Stromal cell of bone marrow (primary cell): ENCODE measurements at places on chromosomes 3 and 15.
A peak's percentile ranks its signal among the peaks of the same experiment; 100 is the strongest.

DNA sequence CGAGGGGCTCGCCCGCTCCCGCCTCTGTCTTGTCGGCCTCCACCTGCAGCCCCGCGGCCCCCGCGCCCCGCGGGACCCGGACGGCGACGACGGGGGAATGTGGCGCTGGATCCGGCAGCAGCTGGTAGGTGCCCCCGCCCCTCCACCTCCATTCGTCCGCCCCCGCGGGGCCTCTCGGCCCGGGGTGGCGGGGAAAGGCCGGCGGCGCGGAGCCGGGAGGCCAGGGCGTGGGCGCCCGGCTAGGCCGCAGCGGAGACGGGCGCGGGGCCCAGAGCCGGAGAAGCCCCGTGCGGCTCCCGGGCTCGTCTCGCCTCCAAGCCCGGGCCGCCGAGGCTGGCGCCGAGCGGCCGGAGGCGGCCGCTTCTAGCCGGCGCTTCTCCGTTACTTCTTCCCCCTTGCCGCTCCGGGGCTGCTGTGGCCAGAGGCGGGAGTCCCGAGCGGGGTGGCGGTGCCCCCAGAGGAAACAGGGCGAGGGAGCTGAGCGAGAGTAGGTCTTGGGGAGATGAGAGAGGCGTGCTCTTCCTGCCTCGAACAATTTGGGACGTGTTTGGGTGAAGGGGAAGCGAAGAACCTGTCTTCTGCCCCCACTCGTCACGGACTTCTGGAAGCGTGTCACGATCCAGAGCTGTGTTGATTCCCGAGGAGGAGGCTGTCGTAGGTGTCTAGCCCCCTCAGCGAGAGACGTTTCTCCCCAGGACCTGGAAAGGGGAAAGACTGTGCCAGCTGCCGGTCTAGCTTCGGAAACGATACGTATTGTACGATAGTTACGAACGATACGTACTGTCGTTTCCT lies 555 bp downstream of the ATP11B start:
- peak; percentile 17 for DNase-seq

DNA sequence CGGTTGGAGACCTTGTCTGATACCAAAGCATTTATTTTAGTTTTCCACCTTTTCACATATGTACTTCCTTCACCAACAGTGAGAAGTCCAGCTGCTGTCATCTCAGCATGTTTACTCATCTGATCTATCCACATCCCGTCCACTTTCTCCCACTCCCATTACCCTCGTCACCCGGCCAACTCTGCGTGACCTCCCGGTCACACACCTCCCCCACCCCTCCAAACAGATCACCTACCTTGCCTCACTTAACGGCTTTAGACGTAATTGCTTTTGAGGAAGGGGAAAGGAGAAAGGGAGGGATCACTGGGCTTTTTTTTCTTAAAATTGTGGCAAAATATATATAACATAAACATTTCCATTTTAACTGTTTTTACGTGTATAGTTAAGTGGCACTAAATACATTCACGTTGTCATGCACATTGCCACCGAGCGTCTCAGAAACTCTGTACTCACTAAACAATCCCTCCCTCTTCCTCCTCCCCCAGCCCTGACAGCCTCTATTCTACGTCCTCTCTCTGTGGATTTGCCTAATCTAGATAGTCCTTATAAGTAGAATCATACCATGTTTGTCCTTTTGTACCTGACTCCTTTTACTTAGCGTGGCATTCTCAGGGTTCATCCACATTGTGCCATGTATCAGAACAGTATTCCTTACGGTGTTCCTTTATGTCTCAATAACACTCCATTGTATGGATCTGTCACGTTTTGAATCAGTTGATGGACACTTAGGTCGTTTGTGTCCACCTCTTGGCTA lies 67.2 kb downstream of the LMLN start:
- DNase-seq: no peak

DNA sequence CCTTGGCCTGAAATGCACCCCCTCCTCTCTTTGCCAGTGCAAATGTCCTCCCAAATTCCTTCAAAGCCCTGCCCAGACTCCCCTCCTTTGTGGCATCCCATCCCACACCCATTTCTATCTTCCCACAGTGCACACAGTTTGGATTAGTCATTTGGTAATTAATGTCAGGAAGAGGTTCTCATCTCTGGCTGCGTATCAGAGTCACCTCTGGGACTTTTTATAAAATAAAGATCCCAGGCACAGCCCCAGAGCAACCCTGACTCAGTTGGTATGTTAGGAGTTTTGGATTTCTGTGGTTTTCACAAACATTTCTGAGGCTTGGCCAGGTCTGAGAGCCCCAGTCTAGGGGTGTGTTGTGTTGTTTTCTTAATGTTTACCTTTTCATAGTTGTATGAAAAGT lies 41.6 kb downstream of the C3orf20 start:
- no peak for DNase-seq

GRCh38 chr3:149879872-149880271 lies 66.9 kb downstream of the RNF13 start:
- DNase-seq: peak; percentile 48

DNA sequence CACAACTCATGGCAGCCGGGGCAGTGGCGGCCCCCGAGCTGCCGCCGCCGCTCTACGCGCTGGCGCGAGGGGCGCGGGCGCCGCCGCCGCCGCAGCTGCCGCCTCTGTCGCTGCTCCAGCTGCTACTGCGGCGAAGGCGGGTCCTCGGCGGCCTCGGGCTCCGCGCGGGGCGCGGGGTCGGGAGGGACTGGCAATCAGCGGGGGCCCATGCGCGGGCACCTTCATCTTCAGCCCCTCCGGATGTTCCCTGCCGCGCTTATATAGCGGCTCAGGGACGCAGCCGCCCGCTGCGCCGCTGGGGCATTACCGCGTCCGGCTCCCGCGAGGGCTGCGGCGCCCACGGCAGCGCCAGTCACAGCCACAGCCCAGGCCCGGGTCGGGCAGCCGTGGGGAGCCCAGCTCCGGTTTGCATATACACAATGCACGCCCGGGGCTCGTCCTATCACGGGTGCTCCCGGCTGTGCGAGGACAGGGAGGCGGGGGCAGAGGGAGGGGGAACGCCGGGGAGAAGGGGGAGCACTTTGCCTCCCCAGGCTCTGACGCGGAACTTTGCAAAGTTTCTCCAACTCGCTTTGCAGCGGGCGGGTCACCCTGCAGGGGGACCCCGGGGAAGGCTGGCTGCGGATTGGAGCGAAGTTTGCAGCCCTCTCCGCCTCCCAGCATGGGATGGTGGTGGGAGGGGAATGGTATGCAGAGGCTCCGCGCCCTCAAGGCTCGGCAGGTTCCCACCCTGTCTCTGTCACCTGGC lies at the start of gene VGLL3:
TSS of gene VGLL3 (minus strand) at position 416 of the 748 bp plus-strand sequence. CDS start at position 10, 406 bp downstream.
- DNase-seq: peak; percentile 79

- DNase-seq: no peak
Observed at GRCh38 chr3:172040981-172041963, 1.9 kb downstream of the FNDC3B start.

- peak; percentile 89 for DNase-seq
Observed at GRCh38 chr3:15647611-15648167, 46.1 kb downstream of the BTD start.

DNA sequence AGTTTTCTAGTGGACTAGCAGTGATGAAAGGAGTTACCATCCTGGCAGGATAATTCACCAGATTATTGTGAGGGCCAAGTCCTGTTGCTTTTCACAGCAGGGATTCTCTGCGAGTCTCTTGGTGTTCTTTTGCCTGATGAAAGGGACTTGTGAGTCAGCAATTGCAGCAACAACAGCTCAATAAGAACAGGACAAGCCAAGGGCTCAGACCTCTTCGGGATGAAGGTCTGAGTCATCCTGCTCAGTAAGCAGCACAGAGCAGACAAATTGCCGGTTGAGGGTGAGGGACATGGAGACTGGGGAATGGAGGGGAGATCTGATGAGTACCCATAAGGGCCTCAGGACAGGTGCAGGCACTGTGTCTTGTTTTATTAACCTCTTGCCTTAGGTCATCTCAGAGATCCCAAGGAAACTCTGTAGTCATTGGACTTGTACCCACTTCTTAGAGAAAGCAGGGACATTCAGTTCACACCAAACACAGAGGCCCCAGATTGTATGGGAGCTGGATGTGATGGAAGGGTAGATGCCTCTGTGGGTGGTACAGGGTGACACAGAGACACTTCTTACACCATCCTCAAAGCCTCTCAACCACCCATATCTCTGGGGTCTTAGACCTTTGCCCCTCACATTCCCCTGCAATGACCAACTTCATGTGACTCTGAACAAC lies 173.8 kb upstream of the TLE3 start:
- peak; percentile 95 for DNase-seq

- DNase-seq: no peak
Observed at GRCh38 chr15:68271854-68272471, 5.6 kb upstream of the FEM1B start.

DNA sequence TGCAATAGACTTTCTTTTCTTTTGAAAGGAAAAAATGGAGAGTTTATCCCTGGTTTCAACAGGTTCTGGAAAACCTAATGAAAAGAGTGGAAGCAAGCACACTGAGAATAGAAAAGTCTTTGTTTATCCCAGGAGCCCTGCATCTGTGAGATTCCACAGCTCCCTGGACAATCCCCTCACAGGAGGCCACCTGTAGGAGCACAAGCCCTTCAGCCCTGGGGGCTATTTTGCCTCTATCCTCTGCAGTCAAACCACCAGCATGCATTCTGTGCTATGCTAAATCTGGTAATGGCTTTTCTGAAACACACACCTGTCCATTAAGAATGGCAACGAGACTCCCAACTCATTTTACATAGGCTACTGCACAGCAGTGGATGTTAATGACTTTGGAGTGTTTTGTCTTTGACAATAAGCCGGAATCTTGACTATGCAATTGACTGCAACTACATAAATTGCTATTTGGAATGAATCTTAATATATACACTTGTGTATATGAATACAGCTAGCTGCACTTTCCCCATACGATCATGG lies 369.4 kb downstream of the NR2F2 start:
- DNase-seq: no peak

DNA sequence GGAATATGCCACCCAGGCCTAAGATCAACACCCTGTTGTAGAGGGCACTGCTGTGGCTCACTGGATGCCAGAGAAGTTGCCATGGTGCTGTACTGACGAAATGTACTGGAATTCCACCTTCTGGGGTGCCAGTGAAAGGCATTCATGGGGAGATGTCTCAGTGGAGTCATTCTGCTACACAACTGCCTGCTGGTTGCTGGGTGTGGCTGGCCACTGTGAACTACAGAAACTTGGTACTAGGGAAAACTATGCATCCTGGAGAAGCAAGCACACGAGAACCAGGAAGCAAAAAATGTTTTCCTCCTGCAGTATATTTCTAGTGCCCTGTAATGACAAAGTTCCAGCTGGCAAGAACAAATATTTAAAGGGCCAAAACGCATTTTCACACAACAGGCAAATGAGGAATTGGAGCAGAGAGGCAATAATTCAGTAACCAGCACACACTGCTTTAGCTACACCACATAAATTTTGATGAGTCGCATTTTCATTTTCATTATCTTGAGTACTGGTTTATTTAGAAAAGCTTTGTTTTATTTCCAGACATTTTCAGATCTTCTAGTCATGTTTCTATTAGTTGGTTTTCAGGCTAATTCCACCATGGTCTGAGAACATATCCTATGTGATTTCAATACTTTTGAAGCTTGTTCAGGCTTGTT lies 18.3 kb upstream of the RFX7 start:
- no peak for DNase-seq

- DNase-seq: no peak
Observed at GRCh38 chr15:81560405-81560804, 186.4 kb upstream of the TMC3 start.

DNA sequence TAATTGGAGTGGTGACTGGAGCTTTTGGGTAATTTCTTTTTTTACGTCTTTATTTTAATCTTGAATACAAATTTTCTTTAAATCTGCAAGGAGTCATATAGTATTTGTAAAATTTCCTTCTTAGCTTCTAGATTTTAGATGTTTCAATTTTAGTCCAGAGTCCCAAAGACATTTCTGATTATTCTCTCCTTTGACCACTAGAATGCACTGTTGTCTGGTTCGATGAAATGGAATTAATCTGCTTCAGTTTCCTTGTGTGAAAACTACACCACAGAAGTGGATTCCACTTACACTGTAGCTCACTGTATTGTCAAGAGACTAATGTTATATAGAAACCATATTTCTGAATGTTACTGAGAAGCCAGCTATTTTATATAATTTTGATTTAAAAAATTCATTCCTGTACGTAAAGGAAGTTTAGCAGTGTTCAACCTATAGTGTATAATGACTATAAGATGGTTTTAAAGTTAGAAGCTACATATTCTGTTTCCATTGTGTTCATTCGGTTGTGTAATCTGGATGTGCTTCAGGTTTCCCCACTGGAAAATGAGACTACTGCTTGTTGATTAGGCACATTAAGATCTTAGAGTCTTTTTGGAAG lies 6.1 kb downstream of the GRAMD1C start:
- peak; percentile 34 for DNase-seq

- DNase-seq: no peak
Observed at GRCh38 chr3:108001457-108001856, 89.4 kb downstream of the CD47 start.

DNA sequence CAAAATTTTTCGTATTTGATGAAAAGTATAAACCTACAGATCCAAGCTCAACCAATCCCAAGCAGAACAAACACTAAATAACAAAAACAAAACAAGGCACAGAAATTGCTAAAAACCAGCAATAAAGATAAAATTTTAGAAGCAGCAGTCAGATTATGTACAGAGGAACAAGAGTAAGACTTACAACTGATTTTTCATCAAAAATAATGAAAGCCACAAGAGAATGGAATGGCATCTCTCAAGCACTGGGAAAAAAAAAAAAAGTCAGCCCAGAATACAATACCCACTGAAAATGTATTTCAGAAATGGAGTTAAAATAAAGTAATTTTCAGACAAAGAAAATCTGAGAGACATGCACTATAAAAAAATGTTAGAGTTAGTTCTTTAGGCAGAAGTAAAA lies 27.0 kb downstream of the GPR156 start:
- no peak for DNase-seq

DNA sequence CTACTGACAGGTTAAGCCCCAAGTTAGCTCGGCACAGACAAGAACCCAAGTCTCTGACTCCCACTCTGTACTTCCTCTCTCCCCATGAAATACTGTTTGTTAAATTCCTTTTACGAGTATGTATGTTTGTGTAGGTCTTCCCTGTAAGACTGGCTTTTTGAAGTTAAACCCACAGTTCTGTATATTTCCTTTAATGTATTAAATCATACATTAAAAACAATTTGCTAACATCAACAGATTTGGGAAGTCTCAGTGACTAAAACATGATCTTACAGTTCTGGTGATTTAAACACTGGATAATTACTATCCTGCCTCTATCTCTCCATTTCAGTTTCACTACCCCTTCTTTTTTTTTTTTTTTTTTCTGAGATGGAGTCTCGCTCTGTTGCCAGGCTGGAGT lies 4.4 kb downstream of the CMTM6 start:
- no peak for DNase-seq

DNA sequence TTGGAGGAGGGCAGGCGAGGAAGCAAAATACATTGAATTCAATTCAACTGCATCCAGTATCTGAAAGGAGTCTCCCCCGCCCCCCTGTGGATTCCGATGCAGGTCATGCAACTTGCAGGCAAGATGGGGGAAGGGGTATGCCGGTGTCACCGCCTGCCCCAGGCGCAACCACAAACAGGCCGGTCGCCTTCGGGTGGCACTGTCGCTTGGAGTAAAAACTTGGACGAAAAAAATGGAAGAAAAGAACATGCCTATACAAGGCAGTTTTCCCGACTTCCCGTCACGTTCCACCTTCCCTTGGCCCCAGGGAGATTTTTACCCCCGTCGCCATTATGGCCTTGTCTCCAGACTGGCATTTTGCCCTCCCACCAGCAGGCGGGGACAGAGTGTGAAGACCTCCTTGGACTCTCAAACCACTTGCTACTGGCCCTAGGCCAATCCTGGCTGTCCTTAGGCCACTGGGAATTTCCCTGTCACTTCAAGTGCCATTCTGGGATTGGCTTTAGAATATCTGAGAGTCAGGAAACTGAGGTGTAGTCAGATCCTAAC lies 1.6 kb upstream of the NTRK3 start:
- DNase-seq: no peak
